ENCODE measurements at places on chromosomes 2 and 18.

DNA sequence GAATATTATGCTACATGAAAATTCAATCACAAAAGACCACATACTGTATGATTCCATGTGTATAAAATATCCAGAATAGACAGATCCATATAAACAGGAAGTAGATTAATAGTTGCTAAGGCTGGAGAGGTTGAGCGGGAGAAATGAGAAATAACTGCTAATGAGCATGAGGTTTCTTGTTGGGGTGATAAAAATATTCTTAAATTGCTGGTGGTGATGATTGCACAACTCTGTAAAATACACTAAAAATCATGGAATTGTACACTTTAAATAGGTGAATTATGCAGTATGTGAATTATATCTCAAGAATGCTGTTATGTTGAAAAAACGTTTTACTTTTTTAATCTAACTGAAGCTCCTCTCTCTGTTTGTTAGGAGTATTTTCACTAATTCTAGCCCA lies 101.8 kb upstream of the CREB1 start:
- DNase-seq: no peak

GRCh38 chr2:206647985-206648384 lies 5.7 kb downstream of the FAM237A start:
- DNase-seq: no peak

DNA sequence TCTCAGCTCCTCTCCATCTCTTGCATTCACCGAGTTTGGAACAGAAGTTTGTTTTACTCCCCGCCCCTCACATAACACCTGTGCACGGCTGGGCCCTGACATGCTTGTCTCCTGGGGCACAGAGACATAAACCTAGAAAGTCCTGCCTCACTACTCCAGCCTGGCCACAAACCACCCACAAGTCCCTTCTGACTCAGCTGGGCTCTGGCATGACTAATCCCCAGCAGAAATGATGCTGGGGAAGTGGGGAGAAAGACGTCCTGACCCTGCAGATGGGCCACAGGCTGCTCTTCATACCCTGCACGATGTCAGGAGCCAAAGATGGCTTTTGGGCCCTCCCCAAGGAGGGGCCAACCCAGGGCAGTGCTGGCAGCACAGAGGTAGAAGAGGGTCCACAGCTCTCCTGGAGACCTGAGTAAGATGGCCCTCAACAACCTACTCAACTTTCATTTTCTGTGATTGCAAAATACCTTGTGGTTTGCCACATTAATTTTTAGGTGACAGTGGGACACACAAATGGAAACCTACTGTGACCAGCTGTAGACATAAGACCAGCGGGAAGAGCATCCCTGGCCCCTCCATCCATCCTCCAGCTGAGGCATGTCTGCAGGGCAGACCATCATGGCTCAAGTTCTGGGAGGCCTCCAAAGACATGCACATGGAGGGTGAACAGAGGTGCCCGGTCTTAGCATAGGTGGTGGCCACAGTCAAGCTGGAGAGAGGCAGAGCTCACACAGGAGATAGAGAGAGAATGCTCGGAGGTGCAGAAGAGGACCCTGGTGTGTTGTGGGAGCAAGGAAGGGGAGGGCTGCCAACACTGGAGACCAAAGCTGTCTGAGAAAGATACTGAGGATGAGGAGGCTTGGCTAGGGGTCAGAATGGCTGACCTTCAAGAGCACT lies 40.0 kb downstream of the DNMT3A start:
- no peak for DNase-seq

DNA sequence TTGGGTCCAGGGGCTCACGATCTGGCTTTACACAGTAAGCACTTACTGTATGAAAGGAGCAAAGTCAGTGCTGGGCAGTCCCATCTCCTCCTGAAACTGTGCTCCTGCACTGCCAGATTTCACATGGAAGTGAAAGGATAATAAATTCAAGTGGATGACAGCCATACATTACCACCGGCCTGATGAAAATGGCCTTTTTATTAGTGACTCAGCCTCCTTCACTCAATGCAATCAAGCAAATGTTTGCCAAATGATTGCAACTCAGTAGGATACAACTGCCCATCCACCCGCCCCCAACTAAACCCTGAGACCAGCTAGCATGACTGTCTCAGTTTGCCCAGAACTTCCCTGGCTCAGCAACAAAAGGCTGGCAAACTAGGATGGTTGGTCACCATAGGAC lies 77.1 kb downstream of the MYO5B start:
- DNase-seq: no peak

- DNase-seq: no peak
Measured at GRCh38 chr18:8341481-8342230, 267.6 kb upstream of the RAB12 start.

DNA sequence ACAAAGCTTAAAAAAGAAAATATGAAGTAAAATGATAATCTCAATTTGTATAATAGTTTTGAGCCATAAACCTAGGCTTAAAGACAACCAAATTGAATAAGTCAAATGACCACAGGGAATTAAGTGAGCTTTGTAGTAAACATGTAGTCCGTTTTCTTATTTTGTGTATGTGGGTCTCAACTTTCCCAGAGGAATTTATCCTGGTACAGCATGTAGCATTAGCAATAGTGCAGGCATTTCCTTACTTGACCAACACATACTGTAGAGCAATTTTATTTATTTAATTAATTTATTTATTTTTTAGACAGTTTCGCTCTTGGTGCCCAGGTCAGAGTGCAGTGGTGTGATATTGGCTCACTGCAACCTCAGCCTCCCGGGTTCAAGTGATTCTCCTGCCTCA lies 37.5 kb upstream of the MTCL1 start:
- DNase-seq: no peak

DNA sequence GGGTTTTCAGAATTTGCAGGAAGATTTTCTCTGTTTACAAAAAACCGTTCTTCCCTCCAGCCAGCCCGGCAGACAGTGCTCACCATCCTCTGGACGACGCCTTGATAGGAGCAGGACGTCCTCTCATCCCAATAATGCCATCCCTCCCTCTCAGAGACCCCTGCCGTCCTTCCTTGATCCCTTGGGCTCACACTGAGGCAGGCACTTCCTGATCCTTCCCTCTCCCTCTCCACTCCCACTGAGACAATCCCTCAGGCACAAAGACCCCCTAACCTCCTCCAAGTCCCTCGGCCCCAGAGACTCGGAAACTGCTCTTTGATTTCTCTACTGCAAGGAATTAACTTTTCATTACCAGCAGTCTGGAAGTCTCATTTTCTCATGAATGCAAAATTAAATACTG lies 42.5 kb downstream of the PAX3 start:
- no peak for DNase-seq

DNA sequence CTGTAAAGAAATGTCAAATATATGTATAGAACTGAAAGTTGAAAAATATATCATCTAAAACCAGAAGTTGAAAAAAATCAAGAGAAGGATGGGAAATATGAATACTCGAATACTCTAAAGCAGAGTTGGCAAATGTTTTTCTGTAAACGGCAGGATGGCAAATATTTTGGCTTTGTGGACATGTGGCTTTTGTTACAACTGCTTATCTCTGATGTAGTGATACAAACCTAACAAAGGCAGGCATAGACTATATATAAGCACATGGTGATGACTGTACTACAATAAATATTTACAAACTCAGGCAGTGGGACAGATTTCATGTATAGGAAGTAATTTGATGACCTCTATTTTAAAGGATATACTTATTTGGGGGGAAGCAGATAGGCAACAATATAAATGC lies 224.6 kb upstream of the LRRTM4 start:
- DNase-seq: no peak
